Anterior cingulate cortex (tissue), 58 donors: ENCODE measurements at places on chromosomes 13 and 19.
A peak's percentile ranks its signal among the peaks of the same experiment; 100 is the strongest.

- DNase-seq = no peak
These were observed 26.5 kb downstream of the RANBP3 start for GRCh38 chr19:5951338-5951861.

- no peak for DNase-seq
These were observed 2.3 kb downstream of the ADGRE2 start for GRCh38 chr19:14775869-14776586.

GRCh38 chr19:36128392-36128736, 11.5 kb upstream of the CAPNS1 start:
- no peak for DNase-seq

DNA sequence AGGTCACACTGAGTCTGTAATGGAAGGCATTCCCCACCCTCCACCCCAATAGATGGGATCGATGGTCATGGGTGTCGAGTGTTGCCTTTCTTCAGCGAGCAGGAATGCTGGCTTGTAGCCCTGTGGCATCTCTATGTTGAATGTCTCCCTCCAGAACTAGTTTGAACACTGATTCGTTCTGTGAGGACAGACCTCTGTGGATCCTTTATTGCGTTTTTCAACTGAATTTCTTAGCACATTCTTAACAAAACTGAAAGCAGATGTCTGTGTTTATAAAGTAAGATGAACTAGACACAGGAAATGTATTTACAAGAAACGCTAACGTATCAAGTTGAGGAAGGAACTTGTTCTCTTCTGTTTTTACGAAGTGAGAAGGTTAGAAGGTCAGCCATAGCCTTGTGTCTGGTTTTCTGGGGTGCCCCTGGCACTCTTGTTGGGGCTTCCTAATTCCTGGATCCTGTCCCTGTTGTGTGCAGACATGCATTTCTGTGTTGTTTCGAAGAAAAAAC, 36.8 kb upstream of the TM9SF2 start:
- DNase-seq = no peak

DNA sequence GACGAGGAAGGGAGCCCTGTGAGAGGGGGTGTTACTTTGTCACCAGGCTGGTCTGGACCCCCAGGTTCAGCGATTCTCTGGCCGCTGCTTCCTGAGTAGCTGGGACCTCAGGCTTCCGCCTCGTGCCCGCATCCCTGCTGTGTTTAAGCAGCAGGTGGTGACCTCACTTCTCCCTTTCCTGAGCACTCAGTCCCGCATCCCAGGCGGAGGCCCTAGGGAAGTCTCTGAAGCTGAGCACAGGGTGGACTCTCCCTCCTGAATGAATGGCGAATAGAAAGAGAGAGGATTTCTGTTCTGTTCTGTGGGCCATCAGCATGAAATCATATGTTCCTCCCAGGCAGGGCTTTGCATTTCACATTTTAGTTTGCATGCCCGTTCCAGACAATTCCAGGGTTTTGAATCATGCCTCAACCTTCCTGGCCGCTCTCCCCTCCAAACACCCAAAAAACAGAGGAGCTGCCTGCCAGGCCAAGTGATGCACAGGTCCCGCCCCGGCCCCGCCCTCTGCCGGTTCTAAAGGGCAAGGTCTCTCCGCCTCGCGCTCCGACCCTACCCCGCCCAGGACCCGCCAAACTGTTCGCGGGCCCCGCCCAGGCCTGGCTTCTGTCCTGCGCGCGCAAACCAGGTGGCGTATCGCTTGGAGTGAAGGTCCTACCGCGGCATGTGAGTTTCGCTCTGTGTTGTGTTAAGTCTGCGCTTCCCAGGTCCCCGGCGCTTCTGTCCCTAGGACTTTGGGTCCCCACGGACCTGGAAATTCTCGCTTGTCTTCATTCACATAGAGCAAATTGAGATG, 35.1 kb upstream of the ZNF808 start:
- DNase-seq = no peak

GRCh38 chr13:22076658-22077057, 405.8 kb downstream of the FGF9 start:
- DNase-seq = no peak

DNA sequence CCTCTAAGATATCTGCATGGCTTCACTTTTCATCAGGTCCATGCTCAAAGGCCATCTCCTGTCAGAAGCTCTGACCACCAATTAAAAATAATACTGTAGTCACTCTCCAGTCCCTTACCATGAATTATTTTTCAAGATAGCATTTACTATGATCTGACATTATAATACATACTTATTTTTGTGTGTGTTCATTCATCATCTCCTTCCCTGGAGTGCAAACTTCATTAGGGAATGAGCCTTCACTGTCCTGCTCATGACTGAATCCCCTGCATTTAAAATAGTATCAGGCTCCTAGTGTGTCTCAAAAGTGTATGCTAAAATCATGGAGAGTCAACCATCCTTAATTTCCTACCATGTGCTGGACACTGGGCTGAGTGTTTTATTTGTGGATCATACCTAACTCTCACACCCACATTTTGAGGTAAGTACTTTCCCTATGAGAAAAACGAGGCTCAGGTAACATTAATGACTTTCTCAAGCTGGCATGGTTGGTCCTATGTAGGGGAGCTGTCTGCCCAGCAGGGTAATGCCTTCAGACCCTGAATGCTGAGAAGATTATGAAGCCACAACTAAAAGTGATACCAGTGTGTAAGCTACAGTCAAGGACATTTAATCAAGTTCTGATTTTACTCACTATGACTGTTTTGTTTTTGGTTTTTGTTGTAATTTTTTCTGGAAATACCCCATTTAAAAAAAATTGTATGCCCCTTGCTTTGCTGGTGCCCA, 16.3 kb downstream of the PLA2G4C start:
- no peak for DNase-seq

DNA sequence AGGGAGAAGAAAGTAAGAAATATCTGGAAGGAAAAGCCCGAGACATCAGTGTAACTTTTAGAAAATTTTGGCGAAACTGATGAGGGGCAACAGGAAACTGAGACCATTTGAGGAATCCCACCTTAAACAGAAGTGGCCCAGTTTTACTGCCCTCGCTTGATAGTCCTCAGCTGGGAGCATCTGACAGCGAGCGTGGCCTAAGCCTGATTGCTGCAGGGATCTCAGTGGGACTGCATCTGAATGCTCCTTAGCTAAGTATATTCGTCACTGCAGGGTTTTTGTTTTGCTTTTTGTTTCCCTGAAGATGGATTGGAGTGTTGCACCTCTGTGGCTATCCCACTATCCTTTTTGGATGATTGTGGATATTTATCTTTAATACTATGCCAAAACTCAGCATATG, 262.7 kb upstream of the KLHL1 start:
- DNase-seq = no peak

GRCh38 chr19:38264486-38265212, at the start of gene SPINT2:
Gene SPINT2, plus strand, starts transcription at chr19:38264573. Its CDS starts 320 bp downstream, at chr19:38264893.
- peak; percentile 61 for DNase-seq

- DNase-seq = no peak
These were observed 614.8 kb downstream of the DACH1 start for GRCh38 chr13:71252184-71252704.

DNA sequence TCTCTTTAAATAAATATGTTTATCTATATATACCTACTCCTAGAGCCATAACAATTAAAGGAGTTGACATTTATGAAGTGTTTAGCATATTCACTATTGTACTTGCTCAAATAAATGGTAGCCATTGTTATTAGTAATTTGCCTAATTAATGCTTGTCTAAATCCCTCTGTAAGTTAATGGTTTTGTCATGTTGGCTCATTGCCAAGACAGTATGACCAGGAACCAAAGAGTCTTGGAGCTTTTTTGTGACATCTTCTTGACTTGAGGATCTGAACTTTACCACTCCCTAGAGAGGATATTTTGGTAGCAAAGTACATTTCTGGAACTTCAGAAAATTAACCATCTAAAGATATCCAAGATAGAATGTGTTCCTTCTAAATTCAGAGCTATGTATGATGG, 15.5 kb downstream of the FRY start:
- no peak for DNase-seq

DNA sequence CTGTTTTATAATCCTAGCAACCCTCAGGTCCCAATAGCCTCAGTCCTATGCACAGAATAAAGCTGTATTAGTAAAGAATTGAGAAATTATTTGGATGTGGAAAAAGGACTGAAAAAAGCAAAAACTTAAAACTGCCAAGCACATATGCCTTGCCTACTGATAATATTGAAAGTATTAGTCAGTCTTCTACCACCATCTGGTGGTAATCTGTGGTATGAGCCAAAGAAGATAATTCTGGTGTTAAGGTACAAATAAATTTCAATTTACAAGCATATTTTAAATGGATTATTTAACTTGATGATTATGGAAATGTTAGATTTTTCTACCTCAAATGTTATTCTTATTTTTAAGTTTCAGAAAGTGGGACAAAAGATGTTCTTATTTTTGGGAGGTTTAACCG, 460.3 kb upstream of the KLHL1 start:
- DNase-seq = no peak

DNA sequence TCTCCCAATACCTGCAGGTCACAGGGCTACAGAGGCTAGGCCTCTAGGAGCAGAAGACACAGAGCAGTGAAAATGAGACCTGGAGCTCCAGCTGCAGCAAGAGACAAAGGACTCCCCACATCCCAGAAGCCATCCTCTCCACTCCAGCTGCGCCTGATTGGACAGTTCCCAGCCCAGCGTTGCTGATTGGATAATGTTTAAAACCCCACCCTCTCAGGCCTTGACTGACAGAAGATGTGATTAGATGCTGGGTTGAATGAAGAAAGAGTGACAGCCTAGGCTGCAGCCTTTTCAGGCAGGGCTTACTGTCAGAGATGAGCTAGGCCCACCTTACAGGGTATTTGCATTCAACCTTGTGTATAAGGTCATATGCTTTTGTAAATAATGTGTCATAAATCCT, 59.4 kb downstream of the ZNF708 start:
- DNase-seq = no peak

DNA sequence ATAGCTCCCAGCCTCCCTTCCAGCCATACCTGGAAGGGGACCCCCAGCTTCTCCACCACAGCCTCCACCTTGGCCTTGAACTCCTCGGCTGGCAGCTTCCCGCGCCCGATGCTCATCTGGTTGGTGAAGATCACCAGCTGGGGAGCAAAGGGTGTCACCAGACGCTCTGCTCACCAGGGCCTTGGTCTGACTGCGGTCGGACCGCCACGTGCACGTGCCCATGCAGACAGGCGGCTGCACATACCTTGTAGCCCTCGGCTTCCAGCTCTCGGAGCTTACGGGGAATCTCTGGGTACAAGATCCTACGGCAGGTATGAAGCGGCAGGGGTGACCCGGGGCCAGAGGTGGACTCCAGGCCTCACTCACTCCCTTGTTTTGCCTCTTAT, 3.4 kb downstream of the PNKP start:
- no peak for DNase-seq

- no peak for DNase-seq
These were observed 244.5 kb downstream of the EFNB2 start for GRCh38 chr13:106291006-106291405.

GRCh38 chr13:26270707-26271106, 16.8 kb downstream of the CDK8 start:
- DNase-seq = no peak

GRCh38 chr19:45403781-45404556, 900 bp downstream of the PPP1R13L start:
- no peak for DNase-seq

DNA sequence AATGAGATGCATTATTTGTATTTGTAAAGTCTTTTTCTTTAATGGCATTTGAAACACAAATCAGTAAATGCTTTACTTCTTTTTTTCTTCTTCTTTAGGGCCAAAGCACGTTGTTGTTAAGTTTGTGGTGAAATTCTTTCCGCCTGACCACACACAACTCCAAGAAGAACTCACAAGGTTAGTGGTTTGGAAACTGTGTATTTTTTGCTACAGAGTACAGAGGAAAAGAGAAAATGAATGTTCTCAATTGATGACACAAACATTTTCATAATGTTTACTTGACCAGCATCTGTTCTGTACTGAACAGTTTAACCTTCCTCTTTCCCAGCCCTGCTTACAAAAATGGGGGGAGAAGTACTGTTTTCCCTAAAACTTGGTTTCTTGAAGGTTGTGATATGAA, 190.9 kb upstream of the RNF113B start:
- DNase-seq = no peak

DNA sequence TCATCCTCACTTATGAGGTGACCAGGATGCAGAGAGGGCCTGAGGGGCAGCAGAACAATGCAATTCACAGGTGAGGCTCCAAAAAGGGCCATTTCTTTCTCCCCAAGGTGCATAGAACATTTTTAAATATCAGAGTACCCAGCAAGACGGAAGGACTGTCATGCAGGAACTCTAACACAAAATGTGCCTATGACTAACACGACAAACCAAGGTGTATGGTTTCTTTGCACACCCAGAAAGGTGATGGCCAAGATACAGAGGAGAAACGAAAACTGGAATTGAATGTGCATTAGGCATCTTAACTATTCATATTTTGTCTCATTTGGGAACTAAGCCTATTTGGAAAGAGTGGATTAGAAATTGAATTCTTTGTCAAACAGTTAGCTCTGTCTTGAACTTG, 29.9 kb downstream of the SHISA2 start:
- no peak for DNase-seq

- DNase-seq = no peak
These were observed 49.1 kb downstream of the TBC1D4 start for GRCh38 chr13:75432811-75433244.

DNA sequence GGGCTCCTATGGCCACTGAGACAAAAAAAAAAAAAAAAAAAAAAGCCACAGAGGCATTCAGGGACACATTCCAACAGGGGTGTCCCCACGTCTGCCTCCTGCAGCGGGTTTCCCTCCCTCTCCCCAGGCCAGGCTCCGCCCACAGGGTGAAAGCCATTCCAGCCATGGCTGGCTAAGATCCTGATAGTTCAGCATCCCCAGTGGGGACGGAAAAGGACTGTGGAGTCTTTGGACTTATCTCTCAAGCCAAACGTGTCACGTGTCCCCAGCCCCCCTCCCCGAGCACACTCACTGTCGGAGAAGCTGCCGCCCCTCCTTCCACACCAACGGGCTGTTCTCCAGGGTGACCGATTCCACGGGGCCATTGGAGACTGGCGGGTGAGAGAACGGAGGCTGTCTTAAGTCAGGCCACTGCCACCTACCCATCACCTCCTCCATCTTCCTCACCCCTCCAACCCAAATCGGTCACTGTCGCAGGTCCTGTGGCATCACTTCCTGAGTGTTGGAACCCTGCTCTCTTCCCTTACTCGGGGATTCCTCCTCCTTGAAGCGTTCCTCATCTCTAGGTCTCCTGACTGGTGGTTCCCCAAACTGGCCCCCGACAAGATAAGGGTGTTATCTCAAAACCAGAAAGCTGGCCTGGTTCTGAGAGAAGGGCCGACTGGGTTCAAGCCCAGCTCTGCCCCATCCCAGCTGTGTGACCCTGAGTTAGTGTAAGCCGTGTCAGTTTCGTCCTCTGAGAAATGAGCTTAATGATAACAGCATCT, 9.1 kb upstream of the FKRP start:
- no peak for DNase-seq

GRCh38 chr13:45120967-45121831, 889 bp downstream of the GTF2F2 start:
- DNase-seq = no peak

DNA sequence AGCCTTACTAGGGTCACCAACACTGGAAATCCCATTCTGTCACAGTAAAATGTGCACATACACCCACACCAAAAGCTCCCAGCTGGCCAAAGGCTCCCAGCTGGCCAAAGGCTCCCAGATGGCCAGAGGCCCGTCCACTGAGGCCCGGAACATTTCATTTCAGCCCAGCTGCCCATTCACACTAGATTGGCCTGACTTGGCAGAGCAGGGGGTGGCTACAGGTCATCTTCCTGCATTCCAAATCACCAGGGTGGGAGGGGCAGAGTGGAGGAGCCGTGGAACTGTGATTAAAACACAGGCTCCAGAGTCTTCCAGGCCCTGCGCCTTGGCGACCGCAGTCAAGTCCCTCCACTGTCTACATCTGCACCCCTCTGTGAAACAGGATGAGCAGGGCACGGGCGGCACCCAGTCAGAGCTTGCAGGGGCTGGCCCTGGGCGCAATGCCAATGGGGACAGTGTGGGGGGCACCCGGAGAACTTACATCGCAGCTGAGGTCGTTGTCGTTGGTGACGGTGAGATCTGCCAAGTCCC, 10.1 kb upstream of the PRKD2 start:
- DNase-seq = no peak
